Right atrium auricular region (tissue), 2 donors: ENCODE measurements at places on chromosomes 11 and 22. TPM values are rescaled to one million over a fixed set of nuclear protein-coding genes. Genes with fewer than 3 reads are reported as not detected.
A peak's percentile ranks its signal among the peaks of the same experiment; 100 is the strongest.

DNA sequence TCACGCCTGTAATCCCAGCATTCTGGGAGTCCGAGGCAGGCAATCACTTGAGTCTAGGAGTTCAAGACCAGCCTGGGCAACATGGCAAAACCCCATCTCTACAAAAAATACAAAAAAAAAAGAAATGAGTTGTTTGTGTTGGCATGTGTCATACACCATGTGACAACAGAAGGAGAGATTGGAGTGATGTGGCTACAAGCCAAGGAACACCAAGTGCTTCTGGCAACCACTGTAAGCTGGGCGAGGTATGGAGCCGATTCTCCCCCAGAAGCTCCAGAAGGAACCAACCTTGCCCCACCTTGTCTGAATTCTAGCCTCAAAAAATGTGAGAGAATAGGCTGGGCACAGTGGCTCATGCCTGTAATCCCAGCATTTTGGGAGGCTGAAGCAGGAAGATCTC lies 39.1 kb upstream of the SLC35C1 start:
- H3K4me1 ChIP-seq: peaks cover 15% of the 10 kb centered on the region
- DNase-seq: no peak
- no peak overlapping the region for H3K27ac ChIP-seq
- no peak overlapping the region for H3K4me3 ChIP-seq

DNA sequence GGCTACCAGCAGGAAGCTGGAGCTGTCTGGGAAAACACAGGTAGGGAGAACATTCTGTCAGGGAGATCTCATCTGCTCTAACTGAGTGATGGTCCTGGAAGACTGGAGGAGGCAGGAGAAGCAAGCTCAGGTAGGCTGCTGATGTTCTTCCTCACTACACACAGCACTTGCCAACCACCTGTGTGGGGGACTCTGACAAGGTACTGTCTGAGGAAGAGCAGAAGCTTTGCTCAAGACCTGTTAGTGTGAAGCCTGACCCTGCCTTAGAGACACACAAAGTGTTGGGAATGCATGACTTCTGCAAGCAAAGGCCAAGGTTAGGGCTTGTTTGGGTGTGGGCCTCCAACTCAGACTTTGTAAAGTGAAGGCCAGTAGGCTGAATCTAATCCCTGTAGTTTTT lies 46.5 kb downstream of the CHST1 start:
- H3K27me3 ChIP-seq: no peaks in the 10 kb centered on the region
- no peak overlapping the region for H3K27ac ChIP-seq
- H3K4me3 ChIP-seq: no peak overlapping the region
- H3K4me1 ChIP-seq: no peaks in the 10 kb centered on the region

GRCh38 chr11:130396965-130397364 lies 31.4 kb downstream of the ADAMTS8 start:
- no peak overlapping the region for H3K27ac ChIP-seq
- no peak overlapping the region for H3K4me3 ChIP-seq
- H3K36me3 ChIP-seq: no peaks in the 10 kb centered on the region

DNA sequence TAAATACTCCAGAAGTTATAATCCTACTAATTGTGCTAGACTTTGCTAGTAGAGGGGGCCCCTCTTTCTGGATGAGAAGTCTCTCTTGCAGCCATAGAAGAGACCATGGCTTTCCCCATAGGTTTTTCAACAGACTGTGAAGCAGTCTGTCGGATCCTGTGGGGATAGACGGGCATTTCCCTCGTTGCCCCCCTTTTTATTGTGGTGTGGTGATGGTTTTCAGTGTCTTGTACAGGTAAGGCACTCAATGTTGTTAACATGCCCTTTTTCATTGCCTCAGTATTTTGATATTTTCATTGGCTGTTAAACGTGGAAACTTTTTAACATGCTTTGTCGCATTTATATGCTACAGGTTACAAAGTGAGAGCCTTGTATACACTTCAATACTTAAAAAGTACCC lies 16.4 kb upstream of the GAS2L1 start:
- H3K36me3 ChIP-seq: peaks cover 100% of the 10 kb centered on the region
- no peaks in the 10 kb centered on the region for H3K4me1 ChIP-seq
- no peak overlapping the region for H3K4me3 ChIP-seq
- H3K27me3 ChIP-seq: no peaks in the 10 kb centered on the region

- no peaks in the 10 kb centered on the region for H3K27me3 ChIP-seq
- no peak overlapping the region for H3K4me3 ChIP-seq
- H3K27ac ChIP-seq: no peak overlapping the region
- peak; percentile 56 for DNase-seq
Observed at GRCh38 chr11:78228467-78228866, 39.7 kb downstream of the USP35 start.

- no peak overlapping the region for H3K4me3 ChIP-seq
- no peak overlapping the region for H3K27ac ChIP-seq
- no peak for DNase-seq
- no peaks in the 10 kb centered on the region for H3K36me3 ChIP-seq
- no peaks in the 10 kb centered on the region for H3K27me3 ChIP-seq
- H3K4me1 ChIP-seq: no peaks in the 10 kb centered on the region
Observed at GRCh38 chr11:12060385-12060985, 49.9 kb upstream of the MICAL2 start.

DNA sequence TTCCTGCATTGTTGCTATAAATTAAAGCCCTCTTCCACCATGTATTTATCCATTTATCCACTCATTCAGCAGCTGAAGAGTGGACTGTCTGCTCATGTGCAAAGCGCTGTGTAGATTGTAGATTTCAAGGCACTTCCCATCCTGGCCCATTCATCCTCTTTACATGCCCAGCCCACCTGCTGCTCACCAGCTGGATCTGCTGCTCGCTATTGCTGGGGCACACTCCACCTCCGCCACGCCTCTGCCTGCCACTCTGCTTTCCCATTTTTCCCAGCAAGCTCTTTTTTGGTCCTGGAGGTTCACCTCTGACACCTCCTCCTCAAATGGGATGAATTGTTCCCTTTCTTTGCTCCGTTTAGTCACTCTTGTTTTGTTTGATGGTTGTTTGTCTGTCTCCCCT lies 48.3 kb downstream of the CEP164 start:
- H3K4me3 ChIP-seq: no peak overlapping the region
- DNase-seq: no peak
- H3K27me3 ChIP-seq: no peaks in the 10 kb centered on the region
- no peaks in the 10 kb centered on the region for H3K4me1 ChIP-seq
- H3K27ac ChIP-seq: no peak overlapping the region

DNA sequence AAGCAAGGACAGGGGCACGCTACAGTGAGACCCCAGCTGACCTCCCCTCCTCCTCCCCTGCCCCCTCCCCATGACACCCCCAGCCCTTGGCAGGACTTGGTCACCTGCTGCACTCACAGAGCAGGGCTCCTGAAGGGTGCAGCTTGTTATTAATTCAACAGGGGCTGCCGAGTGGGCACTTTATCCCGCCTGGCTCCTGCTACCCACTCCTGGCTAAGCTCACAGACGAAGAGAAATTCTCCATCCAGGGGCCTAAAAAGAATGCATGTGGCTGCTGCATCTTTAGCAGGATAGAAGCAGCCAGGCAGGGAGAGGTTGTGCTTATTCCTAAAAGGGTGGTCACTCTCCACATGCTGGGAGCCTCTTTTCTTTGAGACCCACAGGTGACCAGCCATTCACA lies 40.3 kb downstream of the GALNT18 start:
- H3K4me1 ChIP-seq: no peaks in the 10 kb centered on the region
- H3K27ac ChIP-seq: peak overlapping the region; percentile 80
- H3K36me3 ChIP-seq: no peaks in the 10 kb centered on the region
- no peak overlapping the region for H3K4me3 ChIP-seq

GRCh38 chr11:91239359-91239758 lies 985.3 kb upstream of the FAT3 start:
- H3K27me3 ChIP-seq: no peaks in the 10 kb centered on the region
- H3K27ac ChIP-seq: no peak overlapping the region
- H3K4me3 ChIP-seq: no peak overlapping the region
- H3K4me1 ChIP-seq: no peaks in the 10 kb centered on the region
- H3K36me3 ChIP-seq: no peaks in the 10 kb centered on the region

- H3K27me3 ChIP-seq: no peaks in the 10 kb centered on the region
- no peak overlapping the region for H3K4me3 ChIP-seq
- H3K4me1 ChIP-seq: peaks cover 8% of the 10 kb centered on the region
- no peaks in the 10 kb centered on the region for H3K36me3 ChIP-seq
Observed at GRCh38 chr22:45014654-45015053, 4.8 kb upstream of the PHF21B start.

DNA sequence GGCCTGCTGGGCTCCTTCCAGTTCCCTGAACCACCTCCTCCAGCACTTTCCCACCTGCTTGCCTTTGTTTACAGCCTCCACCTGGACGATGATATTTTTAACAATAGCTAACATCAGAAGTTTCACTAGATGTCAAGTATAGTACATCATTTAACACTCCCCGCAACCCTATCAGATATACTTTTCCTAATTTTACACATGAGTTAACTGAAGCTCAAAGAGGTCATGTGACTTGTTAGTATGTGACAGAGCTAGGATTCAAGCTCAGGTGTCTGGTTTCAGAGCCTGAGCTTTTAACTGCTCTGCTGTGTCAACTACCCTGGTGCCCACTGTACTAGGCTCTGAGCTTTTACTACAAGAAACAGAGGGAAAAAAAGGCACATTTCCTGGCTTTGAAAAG lies 14.3 kb upstream of the HPX start:
- peaks cover 83% of the 10 kb centered on the region for H3K36me3 ChIP-seq
- H3K4me1 ChIP-seq: peaks cover 4% of the 10 kb centered on the region
- H3K27me3 ChIP-seq: no peaks in the 10 kb centered on the region
- no peak for DNase-seq
- H3K4me3 ChIP-seq: no peak overlapping the region

DNA sequence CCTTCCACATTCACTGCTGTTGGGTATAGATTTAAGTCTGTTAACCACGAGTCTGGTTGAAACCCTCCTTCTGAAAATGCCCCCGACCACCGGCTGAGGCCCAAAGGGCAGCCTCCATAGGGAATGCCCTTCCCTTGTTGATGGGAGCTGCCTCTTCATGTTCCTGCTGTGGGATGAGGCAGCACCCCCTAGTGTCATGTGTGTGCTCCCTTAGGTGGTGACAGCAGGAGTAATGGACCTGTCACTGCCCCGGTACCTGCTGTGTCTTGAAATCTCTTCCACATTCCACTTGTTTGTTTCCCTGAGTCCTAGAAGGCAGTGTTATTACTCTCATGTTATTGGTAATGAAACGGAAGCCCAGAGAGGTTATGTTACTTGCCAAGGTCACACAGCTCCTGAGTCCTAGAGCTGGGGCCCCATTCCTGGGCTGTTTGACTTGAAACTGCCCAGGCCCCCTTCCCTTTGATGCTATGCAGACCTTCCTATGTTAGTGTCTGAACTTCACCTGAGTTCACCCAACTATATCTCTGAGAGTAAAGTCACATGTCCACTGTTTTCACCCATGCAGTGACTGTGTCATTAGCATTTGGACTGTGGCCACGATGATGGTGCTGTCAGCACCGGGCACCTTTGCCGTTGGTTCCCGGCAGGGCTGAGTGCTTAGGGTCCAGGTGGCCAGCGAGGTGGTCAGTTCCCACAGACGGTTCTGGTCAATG lies 234.3 kb downstream of the TBC1D22A start:
- no peaks in the 10 kb centered on the region for H3K4me1 ChIP-seq
- H3K36me3 ChIP-seq: no peaks in the 10 kb centered on the region
- no peak for DNase-seq
- no peak overlapping the region for H3K27ac ChIP-seq

GRCh38 chr11:73162196-73162740 lies 20.1 kb upstream of the FCHSD2 start:
- no peak for DNase-seq
- H3K27me3 ChIP-seq: no peaks in the 10 kb centered on the region
- peaks cover 35% of the 10 kb centered on the region for H3K4me1 ChIP-seq
- H3K4me3 ChIP-seq: no peak overlapping the region
- H3K27ac ChIP-seq: peak overlapping the region; percentile 15

- no peak overlapping the region for H3K27ac ChIP-seq
- no peaks in the 10 kb centered on the region for H3K27me3 ChIP-seq
- no peak for DNase-seq
- no peaks in the 10 kb centered on the region for H3K36me3 ChIP-seq
Observed at GRCh38 chr11:107744736-107745135, 32.9 kb upstream of the SLN start.

- H3K4me1 ChIP-seq: no peaks in the 10 kb centered on the region
- H3K27me3 ChIP-seq: peaks cover 3% of the 10 kb centered on the region
- no peaks in the 10 kb centered on the region for H3K36me3 ChIP-seq
- H3K27ac ChIP-seq: no peak overlapping the region
Observed at GRCh38 chr22:37822079-37822833, 926 bp upstream of the GALR3 start.

GRCh38 chr11:20760811-20761210 lies 91.4 kb downstream of the NELL1 start:
- no peaks in the 10 kb centered on the region for H3K4me1 ChIP-seq
- H3K27me3 ChIP-seq: no peaks in the 10 kb centered on the region
- DNase-seq: no peak
- H3K36me3 ChIP-seq: no peaks in the 10 kb centered on the region
- H3K4me3 ChIP-seq: no peak overlapping the region

DNA sequence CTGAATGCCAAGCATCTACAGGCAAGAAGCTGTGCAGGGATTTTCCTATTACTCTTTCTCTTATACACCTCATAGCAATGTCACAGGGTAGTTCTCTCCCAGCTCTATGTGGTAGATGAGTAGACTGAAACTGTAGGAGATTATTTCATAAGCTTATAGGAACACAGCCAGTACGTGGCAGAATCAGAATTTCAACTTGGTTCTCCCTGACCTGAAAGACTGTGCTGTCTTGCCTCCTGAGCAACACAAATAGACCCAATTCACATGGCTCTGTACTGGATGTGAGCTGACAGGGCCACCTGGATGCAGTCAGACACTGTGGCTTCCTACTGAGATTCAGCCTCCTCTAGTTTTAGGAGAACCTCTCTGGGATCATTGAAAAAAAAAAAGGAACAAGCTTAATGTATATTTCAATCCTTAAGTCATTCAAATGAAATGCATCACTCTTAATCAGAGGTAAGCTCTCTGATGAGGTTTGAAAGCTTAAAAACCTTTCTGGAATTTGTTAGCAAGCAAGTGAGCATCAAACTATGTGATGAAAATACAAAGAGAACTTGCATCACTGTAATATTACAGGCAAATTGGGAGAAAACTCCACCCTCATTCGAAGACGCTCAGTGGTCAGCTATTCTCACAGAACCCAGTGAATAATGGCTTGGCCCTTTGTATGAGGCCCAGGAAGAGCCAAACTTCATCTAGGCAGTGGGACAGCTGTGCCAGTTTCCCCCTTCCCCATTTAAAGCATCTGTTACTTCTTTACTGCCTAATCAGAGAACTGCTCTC lies 1039.3 kb downstream of the NTM start:
- no peaks in the 10 kb centered on the region for H3K36me3 ChIP-seq
- H3K4me1 ChIP-seq: no peaks in the 10 kb centered on the region
- no peak for DNase-seq
- no peaks in the 10 kb centered on the region for H3K27me3 ChIP-seq
- no peak overlapping the region for H3K27ac ChIP-seq
- no peak overlapping the region for H3K4me3 ChIP-seq

LRRN4CL gene
- 3.0 TPM for total RNA-seq

OMP gene
- total RNA-seq: not detected

FBXO3 gene
- total RNA-seq: 30.7 TPM

OR52B2 gene
- total RNA-seq: not detected
